Stimulated activated CD8-positive, alpha-beta memory T cell treated with anti-CD3 and anti-CD28 coated beads, Interleukin-15, amount 100 ng/mL, for 4 hours (primary cell): ENCODE measurements at places on chromosomes 3 and 15.

DNA sequence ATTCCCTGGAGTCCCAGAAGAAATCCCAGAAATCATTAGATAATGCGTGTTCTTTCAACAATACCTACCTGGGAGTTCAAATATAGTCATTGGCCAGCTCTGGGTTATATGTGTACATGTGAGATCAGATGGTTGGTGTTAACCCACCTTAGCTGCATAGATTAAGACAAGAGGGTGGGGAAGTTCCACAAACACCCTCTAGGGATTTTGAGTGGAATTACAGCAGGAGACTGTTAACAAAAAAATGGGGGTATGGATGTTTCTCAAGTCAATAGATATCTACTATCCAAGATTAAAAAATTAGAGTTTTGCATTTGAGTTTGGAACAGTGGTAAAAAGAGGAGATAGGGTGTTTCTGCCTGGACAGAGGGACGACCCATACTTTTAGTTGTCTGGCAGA is 282.5 kb upstream of the CNTN3 start:
- DNase-seq = no peak

GRCh38 chr3:86968244-86968932 is 22.6 kb downstream of the VGLL3 start:
- no peak for DNase-seq

- no peak for DNase-seq
Observed at GRCh38 chr3:22450786-22451400, 699.9 kb upstream of the ZNF385D start.

GRCh38 chr15:41292521-41292920 is 39.9 kb downstream of the OIP5 start:
- DNase-seq = no peak

GRCh38 chr3:58829321-58830000 is 162.9 kb upstream of the FAM3D start:
- no peak for DNase-seq

GRCh38 chr3:153138276-153139210 is 23.5 kb upstream of the RAP2B start:
- no peak for DNase-seq

DNA sequence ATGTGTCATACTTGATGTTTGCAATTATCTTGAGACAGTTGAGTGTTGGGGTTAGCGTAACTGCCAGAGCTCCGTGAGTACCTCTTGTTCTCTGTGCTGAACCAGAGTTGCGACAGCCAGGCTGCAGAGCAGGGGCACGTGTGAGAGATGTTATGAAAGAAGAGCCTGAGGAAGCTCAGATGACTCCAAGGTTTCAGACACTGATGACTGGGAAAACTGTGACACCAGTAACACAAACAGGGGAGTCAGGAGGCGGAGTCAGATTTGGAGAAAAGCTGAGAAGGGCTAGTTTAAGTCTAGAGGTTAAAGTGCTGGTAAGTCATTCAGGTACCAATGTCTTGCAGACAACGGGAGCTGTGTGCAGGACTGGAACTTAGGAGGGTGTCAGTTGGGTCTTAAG is 45.0 kb downstream of the BLM start:
- no peak for DNase-seq
